ENCODE measurements at places on chromosomes 13 and 19. TPM values are rescaled to one million over a fixed set of nuclear protein-coding genes. Genes with fewer than 3 reads are reported as not detected.

- H3K4me1 ChIP-seq, result no peaks in the 10 kb centered on the region
- no peaks in the 10 kb centered on the region for H3K36me3 ChIP-seq
- DNase-seq, result no peak
- no peaks in the 10 kb centered on the region for H3K27me3 ChIP-seq
- no peak overlapping the region for H3K4me3 ChIP-seq
- H3K27ac ChIP-seq, result no peak overlapping the region
Measured at GRCh38 chr19:17517898-17518297, 6.4 kb downstream of the PGLS start.

DNA sequence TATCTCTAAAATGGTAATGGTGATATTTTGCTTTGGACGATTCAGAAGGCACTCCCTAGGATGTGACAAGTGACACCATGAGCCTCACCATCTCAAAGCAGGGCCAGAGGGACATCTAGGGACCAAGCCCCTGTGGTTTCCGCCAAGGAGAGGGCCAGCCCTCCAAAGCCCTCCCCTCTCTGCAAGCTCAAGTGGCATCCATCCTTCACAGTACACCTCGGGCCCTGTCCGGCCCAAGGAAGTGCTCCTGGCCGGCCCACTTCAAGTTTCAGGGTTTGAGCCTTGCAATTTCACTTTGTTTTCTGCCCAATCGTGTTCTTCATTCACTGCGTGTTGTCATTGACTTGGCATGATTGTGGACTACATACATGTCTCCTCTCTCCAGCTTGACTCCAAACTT, 82.5 kb downstream of the TSHZ3 start:
- H3K4me1 ChIP-seq, result no peaks in the 10 kb centered on the region
- H3K36me3 ChIP-seq, result no peaks in the 10 kb centered on the region
- no peak overlapping the region for H3K4me3 ChIP-seq
- DNase-seq, result no peak
- no peak overlapping the region for H3K27ac ChIP-seq

DNA sequence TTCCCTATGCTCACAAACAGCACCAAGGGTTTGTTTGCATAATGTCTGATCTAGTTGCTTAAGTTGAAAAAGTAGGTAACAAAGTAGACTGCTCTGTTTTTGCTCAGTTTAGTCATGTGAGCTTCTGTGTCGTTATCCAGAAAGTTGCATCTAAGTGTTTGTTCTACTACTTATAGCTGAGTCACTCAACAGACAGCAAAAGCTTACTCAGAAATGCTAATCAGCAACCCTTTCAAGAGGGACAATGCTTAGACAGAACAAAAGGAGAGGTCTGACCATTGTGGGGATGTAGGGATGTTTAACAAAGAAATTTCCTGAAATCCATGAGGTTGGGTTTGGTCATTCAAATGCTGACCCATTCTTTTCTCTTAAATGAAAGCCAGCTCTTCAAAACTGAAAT, 106.4 kb downstream of the ATP8A2 start:
- H3K4me3 ChIP-seq, result no peak overlapping the region
- H3K27ac ChIP-seq, result no peak overlapping the region
- DNase-seq, result no peak
- H3K36me3 ChIP-seq, result no peaks in the 10 kb centered on the region

DNA sequence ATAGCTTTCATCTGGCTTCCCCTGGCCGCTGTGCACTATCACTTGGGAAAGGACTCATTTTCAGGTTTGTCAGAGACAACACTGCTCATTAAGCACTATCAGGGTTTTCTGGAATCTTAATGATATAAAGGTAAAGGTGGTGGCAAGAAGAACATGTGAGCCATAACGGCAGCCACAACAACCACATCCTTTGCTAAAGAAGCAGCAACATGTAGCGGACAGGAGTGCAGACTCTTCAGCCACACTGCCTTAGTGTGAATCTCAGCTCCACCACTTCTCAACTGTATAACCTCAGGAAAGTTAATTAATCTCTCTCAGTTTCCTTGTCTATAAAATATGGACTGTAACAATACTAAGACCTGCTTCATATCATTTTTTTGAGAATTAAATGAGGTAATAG, 24.1 kb upstream of the MIR17HG start:
- no peak for DNase-seq
- H3K27me3 ChIP-seq, result no peaks in the 10 kb centered on the region
- no peak overlapping the region for H3K27ac ChIP-seq
- no peak overlapping the region for H3K4me3 ChIP-seq

DNA sequence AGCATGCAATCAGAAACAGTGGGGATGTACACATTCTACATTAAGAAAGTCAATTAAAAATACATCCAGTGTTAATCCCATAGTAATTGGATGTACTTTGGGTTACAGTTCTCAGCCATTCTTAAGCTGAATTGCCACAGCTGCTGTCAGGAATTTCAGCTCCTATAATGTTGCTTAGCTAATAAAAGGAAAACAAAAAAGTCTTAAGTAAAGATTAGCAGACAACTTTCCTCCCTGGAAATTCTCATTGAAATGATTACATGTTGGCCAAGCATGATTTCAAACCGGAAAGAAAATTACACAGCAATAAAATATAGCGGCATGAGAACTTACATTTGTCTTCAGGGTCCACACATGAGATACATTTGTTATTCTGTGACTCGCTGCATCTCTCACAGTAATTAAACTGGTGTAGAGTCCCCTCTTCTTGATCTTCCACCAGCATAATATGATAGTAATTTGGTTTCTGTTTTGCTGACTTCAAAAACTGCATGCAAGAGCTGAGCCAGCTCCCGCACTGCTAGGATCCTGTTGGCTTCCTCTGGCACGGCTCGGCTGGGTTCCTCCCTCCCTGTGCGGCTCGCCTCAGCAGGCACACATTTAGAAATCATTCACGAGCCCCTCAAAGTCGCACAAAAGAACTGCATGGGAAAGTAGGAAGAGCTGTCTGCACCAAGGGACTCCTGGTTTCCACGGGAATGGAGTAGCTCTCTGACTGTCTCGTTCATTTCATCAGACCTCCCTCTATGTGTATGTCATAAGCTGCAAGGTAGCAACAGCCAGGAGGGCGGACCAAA, at the start of gene HTR2A:
TSS of gene HTR2A (minus strand) at position 713 of the 797 bp plus-strand sequence. CDS start 1,147 bp downstream, outside the sequence.
- peak within 1 kb of the TSS; percentile 37 for H3K27ac ChIP-seq
- H3K27me3 ChIP-seq, result no peaks in the 10 kb centered on the region
- no peaks in the 10 kb centered on the region for H3K4me1 ChIP-seq

DNA sequence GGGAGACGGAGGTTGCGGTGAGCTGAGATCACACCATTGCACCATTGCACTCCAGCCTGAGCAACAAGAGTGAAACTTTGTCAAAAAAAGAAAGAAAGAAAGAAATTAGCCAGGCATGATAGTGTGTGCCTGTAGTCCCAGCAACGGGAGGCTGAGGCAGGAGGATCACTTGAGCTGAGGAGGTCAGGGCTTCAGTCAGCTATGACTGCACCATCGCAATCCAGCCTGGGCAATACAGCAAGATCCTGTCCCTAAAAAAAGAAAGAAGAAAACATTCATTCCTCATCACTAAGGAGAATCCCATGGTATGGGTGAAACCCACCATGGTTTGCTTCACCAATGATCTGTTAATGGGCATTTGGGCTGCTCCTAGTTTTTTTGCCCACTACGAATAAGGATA, 13.0 kb upstream of the AP1M2 start:
- H3K4me3 ChIP-seq, result no peak overlapping the region
- no peak overlapping the region for H3K27ac ChIP-seq
- H3K4me1 ChIP-seq, result peaks cover 11% of the 10 kb centered on the region
- H3K36me3 ChIP-seq, result no peaks in the 10 kb centered on the region

Gene MISP
- total RNA-seq, result 3.6 TPM

DNA sequence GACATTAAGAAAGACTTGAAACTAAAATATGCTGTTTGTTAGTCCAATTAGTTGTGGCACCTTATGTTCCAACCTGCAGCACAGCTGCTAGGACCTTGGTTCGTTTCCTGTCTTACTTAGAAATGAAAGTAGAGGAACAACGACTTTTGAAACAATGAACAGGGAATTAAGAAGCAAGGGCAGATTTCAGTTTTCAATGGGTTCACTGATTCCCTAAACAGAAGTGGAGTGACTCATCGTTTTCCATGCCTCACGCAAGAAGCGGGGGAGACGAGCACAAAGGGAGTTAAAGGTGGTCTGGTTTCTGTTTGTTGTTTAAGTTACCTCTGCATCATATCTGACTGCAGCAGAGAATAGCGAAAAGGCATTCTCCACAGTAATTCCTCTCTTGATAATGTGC, 44.8 kb downstream of the PHF11 start:
- H3K4me1 ChIP-seq, result no peaks in the 10 kb centered on the region
- DNase-seq, result no peak
- no peak overlapping the region for H3K27ac ChIP-seq

DNA sequence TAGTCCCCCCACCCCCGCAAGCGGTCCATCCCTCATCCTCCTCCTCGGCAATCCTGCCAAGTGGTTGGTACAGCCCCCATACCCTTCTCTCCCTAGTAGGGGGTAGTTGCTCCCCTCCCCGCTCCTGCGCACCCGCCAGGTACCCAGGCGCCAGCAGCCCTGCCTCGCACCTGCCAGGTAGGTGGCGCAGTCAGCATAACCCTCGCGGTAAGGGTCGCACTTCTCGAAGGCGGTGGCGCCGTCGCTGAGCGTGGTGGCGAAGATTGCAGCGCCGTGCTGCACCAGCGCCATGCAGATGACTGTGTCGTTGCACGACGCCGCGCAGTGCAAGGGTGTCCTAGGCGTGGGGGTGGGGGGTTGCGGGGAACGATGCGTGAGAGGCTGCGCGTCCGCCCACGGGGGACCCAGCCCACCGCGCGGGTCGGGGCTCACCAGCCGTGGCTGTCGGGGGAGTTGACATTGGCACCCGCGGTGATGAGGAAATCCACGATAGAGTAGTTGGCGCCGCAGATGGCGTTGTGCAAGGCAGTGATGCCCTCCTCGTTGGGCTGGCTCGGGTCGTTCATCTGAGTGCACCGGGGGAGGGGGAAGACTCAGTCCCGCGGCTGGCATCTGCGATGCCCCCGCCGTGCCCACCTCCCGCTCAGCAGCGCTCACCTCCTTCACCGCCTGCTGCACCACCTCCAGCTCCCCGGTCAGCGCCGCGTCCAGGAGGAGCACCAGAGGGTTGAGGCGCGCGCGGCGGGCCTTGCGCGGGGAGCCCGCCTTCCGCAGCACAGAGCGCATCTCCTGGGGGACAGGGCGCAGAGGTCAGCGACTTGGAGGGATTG, 15.2 kb upstream of the ERCC2 start:
- no peak overlapping the region for H3K27ac ChIP-seq
- no peak overlapping the region for H3K4me3 ChIP-seq
- no peaks in the 10 kb centered on the region for H3K27me3 ChIP-seq
- H3K4me1 ChIP-seq, result no peaks in the 10 kb centered on the region

Gene SERPINE3
- not detected for total RNA-seq

Gene ELANE
- total RNA-seq, result 1.0 TPM

- no peak overlapping the region for H3K4me3 ChIP-seq
- no peaks in the 10 kb centered on the region for H3K4me1 ChIP-seq
- H3K27ac ChIP-seq, result no peak overlapping the region
- H3K36me3 ChIP-seq, result no peaks in the 10 kb centered on the region
Measured at GRCh38 chr13:49939321-49939720, 3.2 kb upstream of the SPRYD7 start.

DNA sequence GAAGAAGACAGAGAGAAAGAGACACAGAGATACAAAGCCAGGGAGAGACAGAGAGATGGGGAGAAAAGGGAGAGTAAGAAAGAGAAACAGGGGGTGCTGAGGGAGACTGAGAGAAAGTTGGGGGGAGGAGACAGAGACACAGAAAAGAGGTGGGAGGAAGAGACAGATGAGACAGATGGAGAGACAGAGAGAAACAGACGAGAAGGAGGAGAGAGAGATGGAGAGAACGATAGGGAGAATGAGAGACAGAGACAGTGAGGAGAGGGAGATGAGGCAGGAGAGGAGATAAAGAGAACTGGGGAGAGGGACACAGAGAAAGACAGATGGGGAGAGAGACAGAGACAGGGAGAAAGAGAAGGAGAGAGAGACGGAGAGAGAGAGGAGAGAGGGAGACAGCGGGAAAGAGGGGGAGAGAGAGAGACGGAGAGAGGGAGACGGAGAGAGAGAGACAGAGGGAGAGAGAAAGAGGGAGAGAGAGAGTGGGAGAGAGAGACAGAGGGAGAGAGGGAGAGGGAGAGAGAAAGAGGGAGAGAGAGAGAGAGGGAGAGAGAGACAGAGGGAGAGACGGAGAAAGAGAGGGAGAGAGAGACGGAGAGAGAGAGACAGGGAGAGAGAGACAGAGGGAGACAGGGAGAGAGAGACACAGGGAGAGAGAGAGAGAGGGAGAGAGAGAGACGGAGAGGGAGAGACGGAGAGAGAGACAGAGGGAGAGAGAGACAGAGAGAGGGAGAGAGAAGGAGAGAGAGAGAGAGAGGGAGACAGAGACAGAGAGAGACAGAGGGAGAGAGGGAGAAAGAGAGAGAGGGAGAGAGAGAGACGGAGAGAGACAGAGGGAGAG, 12.6 kb downstream of the JOSD2 start:
- no peak overlapping the region for H3K4me3 ChIP-seq
- H3K27ac ChIP-seq, result no peak overlapping the region
- H3K36me3 ChIP-seq, result no peaks in the 10 kb centered on the region

DNA sequence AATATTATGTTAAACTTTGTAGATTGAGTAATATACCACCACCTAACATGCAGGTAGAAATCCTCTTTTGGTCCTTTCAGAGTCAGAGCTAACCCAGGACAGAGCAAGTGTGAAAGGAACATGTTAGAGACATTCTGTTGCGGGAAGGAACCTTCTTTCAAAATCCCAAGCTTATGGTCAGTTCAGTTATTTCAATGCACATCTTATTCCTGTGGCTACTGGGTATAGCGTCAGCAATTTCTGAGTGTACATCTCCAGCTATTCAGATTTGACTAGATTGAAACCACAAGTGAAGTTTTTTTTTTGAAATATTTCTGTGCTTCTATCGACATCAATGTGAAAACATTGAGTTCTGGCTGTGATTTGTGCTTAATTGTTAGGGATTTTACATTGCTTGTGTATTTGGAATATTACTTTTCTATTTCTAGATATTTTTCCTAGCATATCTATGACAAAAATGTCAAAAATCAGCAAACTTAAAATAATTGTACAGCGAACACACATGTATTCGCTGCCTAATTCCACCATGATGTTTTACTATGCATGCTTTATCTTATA, 165.3 kb downstream of the LMO7 start:
- no peak overlapping the region for H3K4me3 ChIP-seq
- H3K36me3 ChIP-seq, result no peaks in the 10 kb centered on the region
- no peaks in the 10 kb centered on the region for H3K4me1 ChIP-seq
- H3K27ac ChIP-seq, result no peak overlapping the region
- no peaks in the 10 kb centered on the region for H3K27me3 ChIP-seq
